OCI-M1 (cell line): ENCODE measurements at places on chromosomes 3 and 15.

DNA sequence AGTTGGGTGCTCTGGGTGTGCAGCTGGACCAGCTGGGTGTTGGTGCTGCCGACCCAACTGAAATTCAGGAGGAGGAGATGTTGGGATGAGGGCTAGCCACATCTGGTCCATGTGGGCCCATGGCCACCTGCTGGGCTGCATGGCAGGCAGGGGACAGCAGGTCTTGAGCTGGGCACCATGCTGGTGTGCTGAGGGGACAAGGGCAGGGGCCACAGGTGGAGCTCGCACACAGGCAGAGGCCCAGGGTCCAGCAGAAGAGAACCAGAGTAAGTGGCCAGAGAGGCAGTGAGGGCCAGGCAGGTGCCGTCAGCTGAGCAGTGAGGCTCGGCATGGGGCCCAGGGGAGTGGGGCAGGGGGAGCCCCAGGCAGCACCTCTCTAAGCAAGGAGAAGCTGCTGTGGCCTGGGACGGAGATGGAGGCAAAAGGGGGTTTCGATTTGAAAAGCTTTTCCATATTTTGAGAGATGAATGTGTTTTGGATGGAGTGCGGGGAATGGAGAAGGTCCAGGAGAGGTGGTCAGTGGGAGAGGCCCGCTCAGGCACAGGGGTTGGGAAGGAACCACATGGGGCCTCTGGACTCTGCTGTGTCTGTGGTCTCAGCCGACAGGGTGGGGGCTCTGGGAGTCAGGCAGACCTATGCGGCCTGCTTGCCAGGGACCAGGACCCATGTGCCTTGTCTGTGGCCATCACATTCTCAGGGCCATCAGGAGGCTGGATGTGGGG, 30.5 kb upstream of the PLXNA1 start:
- DNase-seq = no peak

- DNase-seq = no peak
Measured at GRCh38 chr3:104316118-104316517, 1050.6 kb upstream of the ALCAM start.

DNA sequence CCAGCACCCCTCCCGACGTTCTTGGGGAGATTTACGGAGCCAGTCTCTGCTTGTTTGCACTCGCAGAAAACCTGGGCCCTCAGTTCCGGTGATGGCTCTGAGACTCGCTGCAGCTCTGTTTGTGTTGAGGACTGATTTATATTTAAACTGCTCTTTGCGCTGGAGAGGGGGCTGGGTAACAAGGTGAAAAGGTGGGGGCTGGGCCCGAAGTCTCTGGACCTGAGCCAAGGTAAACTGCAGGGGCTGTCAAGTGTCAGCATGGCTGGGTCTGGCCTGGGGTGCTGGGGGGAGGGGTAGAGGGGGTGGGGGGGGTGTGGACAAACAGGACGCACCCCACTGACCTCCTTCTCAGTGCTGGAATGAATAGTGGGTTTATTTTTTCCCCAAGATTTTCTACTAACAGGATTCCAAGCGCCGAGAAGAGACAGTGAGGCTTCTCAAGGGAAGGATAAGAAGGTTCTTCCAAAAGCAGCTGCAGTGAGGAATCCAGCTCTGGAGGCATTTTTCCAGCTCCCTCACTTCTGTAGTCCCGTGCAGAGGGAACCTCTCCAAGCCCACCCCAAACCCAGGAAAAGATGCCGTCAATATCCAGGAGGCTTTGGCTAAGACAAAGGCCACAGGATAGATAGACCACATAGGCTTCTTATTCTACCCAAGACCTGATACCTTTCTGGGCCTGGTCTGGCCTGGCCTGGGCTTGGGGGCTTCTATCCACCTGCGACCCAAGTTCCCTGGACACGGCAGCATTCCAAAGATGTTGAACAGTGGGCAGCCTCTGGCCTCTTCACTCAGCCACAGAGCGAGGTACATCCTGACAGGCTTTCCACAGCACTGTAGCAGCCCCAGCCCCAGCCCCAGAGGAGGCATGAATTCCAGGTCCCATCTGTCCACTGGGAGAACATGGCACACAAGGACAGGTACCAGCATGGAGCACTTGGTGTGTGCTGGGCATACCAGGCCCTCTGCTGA, 938 bp upstream of the SLCO2A1 start:
- DNase-seq = no peak

DNA sequence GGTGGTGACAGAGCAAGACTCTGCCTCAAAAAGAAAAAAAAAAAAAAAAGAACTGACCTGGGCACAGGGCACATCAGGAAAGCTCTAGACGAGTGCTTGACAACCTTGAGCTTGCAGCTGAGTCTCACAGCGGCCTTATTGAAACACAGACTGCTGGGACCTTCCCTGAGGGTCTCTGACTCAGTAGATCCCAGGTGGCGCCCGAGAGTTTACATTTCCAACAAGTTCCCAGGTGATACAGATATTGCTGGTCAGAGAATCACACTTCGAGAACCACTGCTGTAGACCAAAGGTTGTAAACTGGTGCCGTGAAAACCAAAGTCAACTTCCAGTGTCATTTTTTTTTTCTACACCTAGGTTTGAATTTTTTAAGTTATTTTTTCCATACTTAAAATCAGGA, 573.2 kb upstream of the MDFIC2 start:
- peak; percentile 0 for DNase-seq

- DNase-seq = no peak
Measured at GRCh38 chr3:180265551-180265950, 228.8 kb upstream of the PEX5L start.

DNA sequence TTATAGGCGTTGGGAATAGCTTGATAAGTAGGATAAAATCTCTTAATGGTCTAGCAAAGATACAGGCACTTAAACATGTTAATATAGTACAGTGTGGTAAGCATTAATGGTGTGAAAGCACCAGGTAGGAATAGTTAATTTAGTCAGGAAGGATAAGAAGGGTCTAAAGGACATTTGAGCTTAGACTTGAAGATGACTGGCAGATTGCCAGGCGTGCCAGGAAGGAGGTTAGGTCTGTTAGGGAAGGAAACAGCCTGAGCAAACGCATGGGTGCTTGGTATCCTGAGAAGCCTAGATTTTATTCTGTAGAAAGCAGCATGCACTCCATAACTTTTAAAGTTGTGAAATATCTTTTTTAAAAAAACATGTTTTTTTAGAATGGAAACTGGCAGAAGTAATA, 17.7 kb downstream of the SEC62 start:
- no peak for DNase-seq

DNA sequence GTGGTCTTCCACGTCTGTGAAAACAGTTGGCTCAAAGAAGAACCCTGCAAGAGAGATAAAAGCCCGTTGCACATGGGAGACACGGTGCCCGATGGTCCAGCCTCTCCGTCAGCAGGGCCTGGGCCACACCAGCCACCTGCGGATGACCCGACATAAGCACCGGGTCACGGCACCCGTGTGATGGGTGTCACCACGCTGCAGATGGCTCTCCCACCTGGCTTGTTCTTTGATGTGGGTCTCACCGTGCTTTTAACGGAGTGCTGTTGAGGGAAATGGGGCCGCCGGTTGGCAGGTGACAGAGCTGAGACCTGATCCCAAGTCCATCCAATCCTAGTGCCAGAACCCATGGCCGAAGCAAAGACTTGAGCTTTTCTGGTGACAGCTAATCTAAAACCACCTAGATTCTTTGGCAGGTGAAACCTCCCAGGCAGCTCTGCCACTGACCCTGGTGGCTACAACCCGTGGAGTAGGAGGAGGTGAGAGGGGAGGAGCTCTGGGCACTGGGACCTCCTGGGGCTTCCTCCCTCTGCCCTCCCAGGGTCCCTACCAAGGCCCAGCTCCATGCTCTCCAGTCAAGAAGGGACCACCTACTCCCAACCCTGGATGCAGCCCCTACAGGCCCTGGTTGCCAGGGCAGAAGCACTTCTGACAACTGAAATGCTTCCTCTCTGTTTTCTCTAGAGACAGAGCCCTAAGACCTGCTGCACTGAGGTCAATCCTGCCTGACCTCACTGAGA, 23.4 kb upstream of the SLC41A3 start:
- DNase-seq = no peak

GRCh38 chr15:40512440-40512839, 41.7 kb downstream of the CHST14 start:
- DNase-seq = no peak

- peak; percentile 38 for DNase-seq
Measured at GRCh38 chr3:123202451-123202850, 708 bp downstream of the SEC22A start.

DNA sequence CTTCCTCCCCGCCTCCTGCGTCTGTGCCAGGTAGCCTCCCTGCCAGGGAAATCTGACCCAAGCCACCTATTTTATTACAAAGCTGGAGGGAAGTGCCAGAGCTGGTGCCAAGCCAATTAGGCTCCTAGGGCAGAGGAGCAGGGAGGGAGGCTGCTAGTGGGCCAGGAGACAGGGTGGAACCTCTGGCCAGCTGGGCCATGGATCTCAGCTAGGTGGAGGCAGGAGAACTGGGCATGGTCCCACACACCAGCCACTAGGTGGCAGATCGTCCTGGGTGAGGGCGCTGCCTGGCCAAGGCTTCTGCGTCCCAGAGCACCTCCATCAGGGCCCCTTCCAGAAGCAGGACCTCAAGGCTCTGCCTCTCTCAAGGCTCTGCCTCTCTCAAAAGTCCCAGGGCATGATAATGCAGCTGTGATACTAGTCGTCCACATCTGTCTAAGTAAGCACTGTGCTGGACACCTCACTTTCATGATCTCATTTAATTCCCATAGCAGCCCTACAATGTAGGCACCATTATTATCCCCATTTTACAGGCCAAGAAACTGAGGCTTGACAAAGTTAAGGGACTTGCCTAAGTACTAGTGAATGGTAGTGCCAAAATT, 4.5 kb upstream of the RFT1 start:
- peak; percentile 70 for DNase-seq

DNA sequence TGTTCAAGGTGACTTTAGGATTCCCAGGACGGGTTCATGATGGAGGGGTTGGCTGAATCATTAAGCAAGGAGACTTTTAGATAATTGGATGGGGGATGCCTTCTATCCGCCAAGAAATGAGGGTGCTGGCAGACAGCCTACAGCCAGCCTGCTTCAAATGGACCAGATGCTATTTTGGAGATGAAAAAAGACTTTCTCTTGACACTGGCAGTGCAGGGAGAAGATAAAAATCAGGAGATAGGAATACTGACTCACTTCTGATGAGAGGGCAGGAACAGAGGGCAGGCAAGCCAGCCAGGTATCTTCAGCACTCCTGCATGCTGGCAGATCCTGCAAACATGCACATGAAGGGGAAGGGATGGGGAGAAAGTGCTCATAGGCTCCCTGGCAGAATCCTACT, 7.7 kb upstream of the SYN2 start:
- DNase-seq = no peak
